ENCODE measurements at places on chromosomes 5 and 9.

- DNase-seq, result no peak
Observed at GRCh38 chr5:114152656-114153360, 209.1 kb upstream of the KCNN2 start.

GRCh38 chr9:121510766-121511550 lies 11.3 kb upstream of the GGTA1 start:
- DNase-seq, result no peak

DNA sequence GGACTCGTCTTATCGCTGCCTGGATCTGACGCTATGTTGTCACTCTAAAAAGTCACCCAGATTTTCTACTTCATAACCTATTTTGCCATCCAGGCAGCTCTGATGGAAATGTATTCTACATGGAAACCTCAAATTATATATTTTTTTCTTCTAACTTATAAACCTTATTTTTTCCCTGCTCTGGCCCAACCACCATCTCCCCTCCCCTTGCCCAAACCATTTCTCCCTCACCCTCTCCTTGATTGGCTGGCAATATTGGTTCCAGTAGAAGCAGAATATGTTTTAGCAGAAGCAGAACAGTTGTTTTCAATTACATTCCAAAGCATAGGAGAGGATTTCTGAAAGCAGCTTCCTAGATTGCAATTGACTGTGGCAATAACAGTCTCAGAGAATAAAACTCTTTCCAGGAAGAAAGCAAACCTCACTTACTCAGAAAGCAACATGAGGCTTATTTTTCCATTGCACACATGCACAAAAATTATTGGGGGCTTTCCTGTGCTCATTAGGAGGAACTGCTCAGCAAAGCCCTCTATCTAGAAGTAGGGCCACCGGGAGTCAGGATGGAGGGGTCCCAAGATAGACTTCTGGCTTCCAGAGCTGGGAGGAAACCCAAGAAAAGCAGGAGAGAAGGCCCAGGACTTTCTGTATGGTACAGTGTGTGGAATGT lies 191.8 kb downstream of the ESM1 start:
- DNase-seq, result no peak

DNA sequence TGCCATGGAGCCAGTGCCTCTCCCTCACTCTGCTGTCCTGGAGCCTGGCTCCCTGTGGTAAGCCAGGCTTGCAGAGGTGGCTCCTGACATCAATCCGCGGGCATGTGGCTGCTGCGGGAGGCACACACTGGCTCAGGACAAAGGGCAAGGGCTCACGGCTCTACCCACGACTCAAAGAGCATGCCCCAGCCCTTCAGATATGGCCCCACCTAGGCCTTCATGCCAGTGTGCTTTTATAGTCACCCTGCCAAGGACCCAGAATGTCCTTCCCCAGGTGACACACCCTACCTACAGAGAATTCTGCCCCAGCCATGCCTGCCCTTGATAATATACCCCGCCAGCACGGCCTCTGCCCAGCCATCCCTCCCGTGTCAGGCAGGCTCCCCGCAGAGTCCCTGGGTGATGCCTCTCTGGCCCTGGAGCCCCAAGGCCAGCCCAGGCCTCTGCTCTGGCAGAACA lies 1.6 kb downstream of the MGAT4B start:
- no peak for DNase-seq

DNA sequence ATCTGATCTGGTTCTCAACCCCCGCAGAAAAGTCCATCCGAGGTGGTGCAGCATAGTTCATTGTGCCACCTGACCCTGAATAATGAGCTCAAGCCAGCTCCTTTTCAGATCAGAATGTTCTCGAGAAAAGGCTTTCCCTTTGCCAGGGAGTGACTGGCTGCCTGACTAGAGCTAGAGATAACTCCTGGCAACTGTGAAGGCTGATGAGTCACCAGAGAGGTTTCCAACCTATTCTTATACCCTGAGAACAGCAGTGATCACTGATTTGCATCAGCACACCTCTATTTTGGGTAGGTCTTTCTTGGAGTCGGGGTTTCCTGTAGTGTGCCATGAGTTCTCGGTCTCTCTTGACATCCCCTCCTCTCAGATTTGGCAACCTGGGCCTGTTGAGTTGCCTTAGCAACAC lies 127.9 kb downstream of the PIK3R1 start:
- no peak for DNase-seq

DNA sequence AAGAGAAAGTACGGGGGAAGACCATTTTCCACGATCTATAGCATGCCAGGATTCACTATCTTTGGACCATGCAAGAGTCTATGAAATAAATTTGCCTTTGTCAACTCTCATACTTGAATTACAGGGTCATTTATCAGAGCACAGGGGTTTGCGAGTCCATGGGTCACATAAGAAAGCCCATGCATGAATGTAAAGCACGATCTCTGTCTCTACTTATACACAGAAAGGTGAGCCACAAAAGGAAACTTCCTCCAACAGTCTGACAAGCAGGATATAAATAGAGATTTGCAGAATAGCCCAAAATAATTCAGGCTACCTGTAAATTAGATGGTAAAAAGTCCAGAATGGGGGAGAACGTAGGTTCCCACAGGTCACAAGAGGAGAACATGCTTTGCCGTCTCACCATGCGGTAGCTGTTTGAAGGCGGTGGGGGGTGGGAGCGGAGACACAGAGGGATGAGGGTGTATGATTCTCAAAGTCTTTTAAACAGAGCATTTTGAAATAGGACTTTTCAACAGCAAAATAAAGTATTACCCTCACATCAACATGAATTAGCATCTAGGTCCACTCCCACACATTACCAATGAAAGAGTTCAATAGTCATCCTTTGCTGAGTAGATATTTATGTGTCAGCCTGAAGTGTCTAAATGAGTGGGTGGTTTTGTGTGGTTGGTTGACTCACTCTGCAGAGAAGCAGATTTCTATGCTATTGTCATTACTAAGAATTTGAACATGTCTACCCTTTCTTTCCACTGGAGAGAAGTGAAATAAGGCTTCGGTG lies 279.7 kb downstream of the EBF1 start:
- no peak for DNase-seq

- no peak for DNase-seq
Observed at GRCh38 chr9:111828193-111828592, 33.5 kb upstream of the SHOC1 start.

DNA sequence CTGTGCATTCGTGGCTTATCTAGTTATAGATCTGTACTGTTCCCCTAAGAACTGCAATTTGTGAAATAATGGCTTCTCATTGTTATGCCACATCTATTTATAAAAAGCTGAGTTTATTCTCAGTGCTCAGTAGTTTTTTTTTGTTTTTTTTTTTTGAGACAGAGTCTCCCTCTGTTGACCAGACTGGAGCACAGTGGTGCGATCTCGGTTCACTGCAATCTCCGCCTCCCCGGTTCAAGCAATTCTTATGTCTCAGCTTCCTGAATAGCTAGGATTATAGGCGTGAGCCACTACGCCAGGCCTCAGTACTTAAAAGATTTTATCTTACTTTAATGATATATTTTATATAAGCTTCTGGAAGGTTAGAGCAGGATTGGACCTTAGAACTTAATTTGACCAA lies 19.0 kb downstream of the SEC61B start:
- no peak for DNase-seq

DNA sequence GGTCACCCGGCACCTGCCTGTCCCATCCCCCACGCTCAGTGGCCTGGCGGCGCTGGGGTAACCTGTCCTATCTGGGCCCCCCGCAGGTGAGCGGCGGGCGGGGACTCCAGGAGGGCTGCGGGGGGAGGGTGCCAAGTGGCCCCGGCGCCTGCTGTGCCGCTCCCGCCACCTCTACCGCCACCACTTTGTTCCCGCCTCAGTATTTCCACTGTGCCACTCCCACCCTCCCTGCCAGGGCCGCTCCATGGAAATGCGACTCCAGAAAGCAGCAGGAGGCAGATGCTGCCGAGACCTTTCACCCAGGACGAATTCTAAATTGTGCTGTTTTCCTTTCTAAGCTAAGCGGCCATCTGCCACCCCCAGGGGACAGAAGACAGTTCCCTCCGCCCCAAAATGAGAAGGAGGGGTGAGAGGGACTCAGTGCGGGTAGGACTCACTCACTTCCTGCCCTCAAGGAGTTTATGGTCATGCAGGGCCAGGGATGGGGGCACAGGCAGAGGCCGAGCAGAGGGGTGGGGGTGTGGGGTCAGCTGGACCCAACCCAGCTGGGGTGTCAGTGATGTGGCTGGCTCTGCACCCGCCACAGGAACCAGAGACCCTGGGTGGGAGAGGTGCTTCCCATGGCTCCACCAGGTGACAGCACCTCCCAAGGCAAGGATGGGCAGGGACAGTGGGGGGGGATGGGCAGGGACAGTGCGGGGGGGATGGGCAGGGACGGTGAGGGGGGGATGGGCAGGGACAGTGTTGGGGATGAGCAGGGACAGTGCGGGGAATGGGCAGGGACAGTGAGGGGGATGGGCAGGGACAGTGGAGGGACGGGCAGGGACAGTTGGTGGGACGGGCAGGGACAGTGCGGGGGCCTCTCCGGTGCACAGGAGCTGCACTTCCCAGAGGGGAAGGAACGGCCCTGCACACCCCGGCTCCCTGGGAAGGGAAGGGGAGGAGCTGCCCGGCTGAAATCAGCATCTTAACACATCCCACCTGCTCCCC lies 17.8 kb downstream of the NOTCH1 start:
- DNase-seq, result no peak

DNA sequence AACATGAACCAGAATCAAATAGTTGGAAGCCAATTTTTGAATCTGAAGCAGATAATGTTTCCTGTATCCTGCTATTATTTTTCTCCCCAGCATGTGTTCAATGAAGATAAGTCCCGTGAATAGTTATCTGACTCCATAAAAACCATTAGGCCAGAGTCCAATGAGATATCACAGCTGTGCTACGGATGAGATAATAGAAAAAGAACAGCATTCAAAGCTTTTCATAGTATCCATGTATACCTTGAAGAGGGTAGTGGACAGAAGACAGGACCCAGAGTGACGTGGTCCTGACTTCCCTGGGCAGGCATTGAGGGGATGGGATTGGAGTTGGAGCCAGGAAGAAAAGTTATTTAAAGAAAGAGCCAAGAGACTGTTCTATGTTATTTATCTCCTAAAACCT lies 50.7 kb upstream of the C6 start:
- no peak for DNase-seq

DNA sequence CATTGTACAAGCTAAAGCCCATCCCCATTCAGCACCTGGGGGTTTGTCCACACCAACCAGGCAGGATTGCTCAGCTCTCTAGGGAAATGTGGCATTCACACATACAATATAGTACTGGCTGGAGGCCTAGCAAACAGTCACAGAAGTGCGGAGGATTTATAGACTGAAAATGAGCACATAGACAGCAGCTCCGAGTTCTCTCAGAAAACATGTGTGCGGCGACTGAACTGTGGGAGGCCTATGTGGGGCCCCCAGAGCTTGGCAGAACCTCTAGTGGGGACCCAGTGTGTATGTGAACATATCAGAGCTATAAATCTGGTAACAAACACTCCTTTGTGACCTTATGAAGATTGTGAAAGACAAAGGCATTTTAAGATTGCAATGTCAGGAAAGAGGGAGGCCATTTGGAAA lies 431.1 kb downstream of the DTWD2 start:
- no peak for DNase-seq

GRCh38 chr5:154191467-154192261 lies 1.1 kb downstream of the GALNT10 start:
- no peak for DNase-seq

DNA sequence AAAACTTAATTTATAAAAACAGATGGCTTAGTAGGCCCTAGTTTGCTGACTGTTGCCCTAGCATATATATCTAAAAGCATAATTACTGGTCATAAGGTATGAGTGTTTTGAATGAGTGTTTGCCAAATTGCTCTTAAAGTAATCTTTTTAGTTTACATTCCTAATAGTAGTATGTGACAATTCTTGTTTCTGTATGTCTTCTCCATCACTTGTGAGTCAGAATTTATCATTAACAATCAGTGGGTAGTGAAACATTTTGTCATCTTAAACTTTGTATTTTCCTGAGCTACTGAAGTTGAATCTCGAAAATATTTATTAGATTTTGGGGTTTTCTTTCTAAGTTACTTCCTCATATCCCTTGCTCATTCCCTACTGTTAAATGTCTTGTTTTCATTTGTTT lies 49.6 kb downstream of the APC start:
- DNase-seq, result no peak

- no peak for DNase-seq
Observed at GRCh38 chr5:29061381-29061780, 2023.0 kb upstream of the CDH9 start.

DNA sequence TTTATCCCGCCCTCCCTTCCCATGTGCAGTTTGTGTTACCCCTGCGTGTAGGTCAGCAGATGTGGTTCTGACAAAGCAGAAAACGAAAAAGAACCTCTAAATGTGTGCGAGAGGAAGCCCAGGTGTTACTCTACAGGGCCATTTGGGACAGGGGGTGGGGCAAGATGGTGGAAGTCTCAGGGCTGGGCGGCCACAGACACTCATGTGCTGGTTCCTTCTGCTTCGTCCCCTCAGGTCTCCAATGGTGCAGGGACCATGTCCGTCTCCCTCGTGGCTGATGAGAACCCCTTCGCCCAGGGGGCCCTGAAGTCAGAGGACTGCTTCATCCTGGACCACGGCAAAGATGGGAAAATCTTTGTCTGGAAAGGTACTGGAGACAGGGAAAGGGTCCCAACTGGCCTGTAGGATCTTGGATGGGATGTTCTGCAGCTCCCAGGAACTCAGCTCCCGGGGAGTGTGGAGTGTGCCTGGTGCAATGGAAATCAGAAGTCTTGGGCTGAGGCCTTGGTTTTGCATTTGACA lies 49.0 kb downstream of the GSN start:
- no peak for DNase-seq

GRCh38 chr5:43422143-43422542 lies 10.0 kb upstream of the CCL28 start:
- DNase-seq, result no peak

- DNase-seq, result no peak
Observed at GRCh38 chr5:90054612-90055011, 354.9 kb downstream of the CETN3 start.

DNA sequence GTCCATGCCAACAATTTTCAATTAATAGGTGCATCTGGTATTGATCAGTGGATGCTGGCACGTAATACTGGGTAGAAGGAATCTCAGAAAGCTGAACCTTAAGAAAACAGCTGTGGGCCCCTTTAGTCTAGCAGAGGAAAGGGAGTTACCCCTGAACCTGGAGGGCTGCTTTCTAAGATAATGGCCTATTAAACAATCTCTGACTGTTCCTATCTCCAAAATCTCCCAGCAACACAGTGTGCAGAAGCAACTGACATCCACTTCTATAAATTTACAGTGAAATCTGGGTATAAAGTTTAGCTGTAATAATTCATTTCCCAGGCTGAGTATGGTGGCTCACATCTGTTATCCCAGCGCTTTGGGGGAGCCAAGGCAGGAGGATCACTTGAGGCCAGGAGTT lies 198.8 kb downstream of the MAPKAP1 start:
- no peak for DNase-seq
